ENCODE measurements at places on chromosomes 6 and 20.

DNA sequence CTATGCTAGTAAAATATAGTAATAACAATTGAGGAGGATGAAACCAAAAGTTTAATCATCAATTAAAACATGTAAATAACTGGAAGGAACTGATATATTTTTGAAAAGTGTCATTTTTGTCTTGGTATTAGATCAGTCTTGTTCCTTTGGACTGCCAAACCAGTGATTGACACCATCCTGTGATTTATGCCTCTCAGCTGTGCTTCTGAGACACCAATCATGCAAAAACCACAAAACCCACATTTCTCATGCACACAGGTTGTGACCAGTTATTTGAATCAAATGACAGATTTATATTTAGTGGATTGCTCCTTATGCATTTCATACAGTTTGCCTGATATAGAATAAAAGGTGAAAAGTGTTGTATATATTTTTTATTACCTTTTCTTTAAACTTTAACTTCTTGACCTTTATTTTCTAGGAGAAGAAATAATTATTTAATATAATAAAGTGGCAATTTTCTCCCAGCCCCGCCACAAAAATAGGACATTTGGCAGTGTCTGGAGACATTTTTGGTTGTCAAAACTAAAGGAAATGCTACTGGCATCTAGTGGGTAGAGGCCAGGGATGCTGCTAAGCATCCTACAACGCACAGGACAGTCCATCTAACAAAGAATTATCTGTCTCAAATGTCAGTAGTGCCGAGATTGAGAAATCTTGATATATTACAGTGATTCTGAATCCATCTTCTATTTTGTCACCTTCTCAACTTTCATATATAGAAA lies 383.6 kb downstream of the BCKDHB start:
- no peak for DNase-seq

GRCh38 chr6:154001494-154002285 lies 37.4 kb upstream of the OPRM1 start:
- no peak for DNase-seq

DNA sequence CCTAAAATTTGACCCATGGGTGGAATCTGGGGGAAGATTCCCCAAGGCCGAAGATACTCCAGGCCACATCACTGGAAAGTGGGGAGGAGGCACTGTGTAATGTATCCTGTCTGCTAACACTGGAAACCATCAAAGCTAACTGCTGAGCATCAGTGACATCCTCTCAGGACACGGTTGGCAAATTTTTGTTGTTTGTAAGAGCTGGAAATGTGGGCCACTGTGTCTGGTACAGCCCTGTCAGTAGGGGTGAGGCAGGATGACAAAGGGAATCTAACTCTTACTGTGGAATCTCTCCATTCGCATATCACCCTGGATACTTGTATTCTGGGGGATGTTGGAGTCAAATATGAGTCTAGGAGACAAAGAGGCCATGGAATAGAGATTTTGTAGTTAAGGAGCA lies 17.0 kb upstream of the CLPSL2 start:
- no peak for DNase-seq

DNA sequence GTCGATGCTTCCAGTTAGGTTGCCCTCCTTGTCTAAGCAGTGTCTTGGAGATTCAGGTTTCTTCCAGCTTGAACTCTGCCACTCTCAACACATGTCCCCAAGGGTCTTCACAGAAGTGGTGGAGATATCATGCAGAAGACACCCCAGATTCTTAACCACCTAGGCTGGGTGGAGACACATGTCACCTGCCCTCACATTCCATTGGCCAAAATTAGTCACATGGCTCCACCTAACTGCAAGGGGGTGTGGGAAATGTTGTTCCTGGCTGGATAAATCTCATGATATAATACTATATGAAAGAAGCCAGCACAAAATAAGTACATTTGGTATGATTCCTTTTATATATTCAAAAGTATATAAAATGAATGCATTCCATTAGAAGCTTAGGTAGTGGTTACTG lies 52.9 kb upstream of the SNRPB2 start:
- no peak for DNase-seq

DNA sequence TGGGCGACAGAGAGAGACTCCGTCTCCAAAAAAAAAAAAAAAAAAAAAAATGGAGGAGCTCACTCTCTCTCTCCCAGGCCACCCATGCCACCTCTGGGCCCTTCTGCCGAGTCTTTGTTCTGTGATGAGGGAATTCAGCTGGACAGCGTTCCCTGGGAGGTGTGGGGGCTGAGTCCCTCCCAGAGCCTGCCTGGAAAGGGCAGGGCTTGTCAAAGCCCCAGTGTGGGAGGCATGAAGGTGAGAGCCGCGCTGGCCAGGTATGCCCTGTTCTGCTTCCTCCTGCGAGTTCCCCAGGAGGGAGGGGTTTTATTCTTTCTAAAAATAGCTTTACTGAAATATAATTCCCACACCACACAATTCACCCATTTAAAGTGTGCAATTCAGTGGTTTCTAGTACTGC lies 69.6 kb downstream of the TMEM242 start:
- DNase-seq, result no peak

DNA sequence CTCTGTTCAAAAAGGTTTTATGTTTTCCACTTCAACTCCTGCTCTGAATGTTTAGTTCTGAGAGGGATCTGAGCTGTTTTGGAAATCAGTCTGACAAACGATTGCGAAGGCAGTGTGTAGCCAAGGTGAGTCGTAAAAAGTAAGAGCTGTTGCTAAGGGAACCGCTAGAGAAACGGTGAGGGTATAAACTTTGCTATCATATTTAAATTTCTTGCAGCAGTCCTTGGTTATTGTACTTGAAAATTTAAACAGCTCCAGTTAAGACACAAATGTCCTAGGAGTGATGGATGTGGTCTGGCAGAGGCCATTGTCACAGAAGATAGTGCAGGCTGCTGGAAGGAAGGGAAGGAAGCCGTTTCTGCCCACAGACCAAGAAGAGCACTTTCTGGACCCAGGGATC lies 64.9 kb upstream of the CITED2 start:
- DNase-seq, result no peak

DNA sequence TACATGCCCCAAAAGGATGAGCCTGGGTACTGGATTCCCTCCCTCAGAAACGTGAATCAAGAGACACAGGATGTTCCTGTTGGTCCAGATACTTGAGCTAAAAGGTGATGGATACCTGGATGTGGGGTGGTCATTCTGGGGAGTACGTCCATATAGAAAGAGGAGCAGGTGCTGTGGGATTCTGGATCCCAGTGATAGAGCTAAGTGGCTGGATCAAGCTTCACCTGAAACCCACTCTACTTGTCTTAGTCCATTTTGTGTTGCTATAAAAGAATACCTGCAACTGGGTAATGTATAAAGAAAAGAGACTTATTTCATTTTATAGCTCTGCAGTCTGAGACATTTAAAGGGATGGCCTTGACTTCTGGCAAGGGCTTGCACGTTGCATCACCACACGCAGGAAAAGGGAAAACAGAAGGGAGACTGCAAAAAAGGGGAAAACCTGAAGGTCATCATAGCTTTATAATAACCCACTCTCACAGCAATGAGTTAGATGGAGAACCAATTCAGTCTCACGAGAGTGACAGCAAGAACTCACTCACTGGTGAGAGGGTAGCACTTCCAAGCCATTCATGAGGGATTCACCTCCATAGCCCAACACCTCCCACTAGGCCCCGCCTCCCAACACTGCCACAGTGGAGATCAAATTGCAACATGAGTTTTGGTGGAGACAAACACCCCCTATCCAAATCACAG lies 31.2 kb downstream of the RIPOR3 start:
- DNase-seq, result no peak

- no peak for DNase-seq
Measured at GRCh38 chr6:41277605-41278004, 8.9 kb downstream of the TREM1 start.

GRCh38 chr6:40444811-40445210 lies 142.4 kb downstream of the LRFN2 start:
- DNase-seq, result no peak

- DNase-seq, result no peak
Measured at GRCh38 chr6:140208286-140208685, 833.8 kb upstream of the CITED2 start.

DNA sequence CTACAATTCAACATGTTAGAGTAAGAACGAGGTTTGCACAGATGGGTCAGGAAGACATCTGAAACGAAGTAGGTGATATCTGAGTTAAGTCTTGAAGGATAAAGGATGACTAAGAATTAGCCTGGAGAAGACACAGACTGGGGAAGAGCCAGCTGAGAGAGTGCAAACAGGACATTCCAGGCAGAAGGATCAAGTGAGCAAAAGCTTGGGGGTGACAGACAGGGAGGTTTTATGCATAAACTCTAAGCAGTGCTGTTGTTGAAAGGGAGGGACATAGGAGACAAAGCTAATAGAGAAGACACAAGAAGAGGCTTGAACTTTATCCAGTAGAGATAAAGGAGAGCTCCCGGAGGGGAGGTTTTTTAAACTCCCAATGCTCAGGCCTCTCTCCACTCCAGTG lies 15.0 kb upstream of the ETV7 start:
- DNase-seq, result no peak

DNA sequence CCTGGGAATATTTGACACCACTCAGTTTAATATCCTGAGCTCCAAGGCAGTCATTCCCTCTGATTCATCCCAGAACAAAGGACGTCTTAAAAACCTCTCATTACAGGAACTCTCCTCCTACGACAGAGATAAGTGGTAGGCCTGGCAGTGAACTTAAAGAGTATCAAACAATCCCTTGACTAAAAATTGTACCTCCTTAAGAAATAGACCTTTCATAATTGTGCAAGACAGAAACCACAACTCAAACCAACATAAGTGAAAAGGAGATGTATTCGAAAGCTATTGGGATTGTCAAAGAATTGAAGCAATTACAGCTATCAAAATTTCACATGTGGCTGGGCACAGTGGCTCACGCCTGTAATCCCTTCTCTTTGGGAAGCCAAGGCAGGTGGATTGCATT lies 19.1 kb upstream of the BNIP5 start:
- DNase-seq, result no peak

GRCh38 chr20:697826-698225 lies 22.2 kb upstream of the SCRT2 start:
- DNase-seq, result no peak

GRCh38 chr20:38551056-38551626 lies 29.9 kb upstream of the ADIG start:
- no peak for DNase-seq

GRCh38 chr20:38706509-38706908 lies 17.8 kb upstream of the SLC32A1 start:
- no peak for DNase-seq

DNA sequence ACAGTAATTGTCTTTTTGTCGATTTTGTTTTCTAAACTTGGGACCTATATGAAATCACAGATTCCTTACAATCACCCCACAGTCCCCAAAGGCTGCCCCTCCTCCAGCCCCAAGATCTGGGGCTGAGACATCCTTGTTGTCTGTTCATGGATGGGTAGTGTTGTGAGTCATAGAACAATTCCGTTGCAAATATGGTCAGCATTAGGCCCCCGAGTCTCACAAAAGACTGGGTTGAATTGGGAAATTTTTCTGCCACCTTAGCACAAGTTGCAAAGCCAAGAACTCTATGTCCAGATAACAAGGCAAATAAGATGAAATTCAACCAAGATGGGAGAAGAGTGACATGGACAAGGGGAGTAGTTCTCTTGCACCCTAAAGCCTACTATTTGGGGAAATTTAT lies 10.5 kb upstream of the TAB2 start:
- no peak for DNase-seq

GRCh38 chr20:48291896-48292295 lies 506.6 kb upstream of the SULF2 start:
- DNase-seq, result no peak

DNA sequence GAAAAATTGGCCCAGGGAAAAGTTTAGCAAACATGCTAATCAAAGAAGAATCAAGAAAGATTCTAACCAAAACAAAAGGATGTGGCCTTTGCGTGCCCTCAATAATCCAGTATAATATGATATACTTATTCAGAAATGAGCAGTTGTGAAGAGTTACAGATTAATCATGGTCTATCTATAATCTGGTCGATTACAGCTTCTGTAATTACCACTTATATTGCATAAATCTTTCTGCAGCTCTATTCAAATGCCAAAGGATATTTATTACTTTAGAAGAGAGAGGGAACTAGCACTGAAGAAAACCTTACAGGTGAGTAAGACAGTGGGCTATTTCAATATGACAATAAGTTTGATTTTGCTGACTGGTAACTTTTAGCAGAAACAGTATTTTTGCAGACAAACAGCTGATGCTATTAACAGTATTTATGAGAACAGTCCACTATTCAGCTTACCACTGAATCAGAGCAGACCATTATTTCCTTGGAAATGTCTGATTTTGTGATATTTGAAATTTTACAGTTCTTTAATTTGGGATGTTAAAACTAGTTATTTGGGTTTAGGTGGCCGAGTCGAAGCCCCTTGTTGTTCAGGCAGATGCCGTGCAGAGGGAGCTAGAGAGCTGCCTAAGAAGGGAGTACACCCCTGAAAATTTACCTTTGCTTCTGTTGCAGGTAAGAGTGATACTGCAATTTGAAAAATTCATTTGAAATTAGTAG lies 92.2 kb downstream of the CEP57L1 start:
- DNase-seq, result peak; percentile 24

- DNase-seq, result no peak
Measured at GRCh38 chr6:134446896-134447295, 129.0 kb upstream of the SGK1 start.

DNA sequence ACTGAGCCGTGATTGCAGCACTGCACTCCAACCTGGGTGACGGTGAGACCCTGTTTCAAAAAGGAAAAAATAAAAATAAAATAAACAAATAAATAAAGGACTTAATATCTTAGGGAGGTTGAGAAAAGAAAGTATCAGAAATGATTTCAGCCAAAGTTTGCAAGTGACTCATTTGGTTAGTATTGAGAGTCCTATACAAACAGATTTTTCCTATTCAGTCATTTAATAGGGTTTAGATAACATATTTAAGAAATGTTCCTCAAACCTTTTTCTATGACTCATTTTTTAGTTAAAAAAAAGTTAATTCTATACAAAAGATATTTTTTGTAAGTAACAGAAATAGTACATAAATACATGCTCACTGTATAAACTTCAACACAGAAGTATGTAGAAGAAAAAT lies 235.1 kb downstream of the GJA1 start:
- DNase-seq, result no peak

- no peak for DNase-seq
Measured at GRCh38 chr6:152293404-152293803, 343.8 kb downstream of the SYNE1 start.

- no peak for DNase-seq
Measured at GRCh38 chr20:8860011-8860495, 208.8 kb upstream of the PLCB4 start.

DNA sequence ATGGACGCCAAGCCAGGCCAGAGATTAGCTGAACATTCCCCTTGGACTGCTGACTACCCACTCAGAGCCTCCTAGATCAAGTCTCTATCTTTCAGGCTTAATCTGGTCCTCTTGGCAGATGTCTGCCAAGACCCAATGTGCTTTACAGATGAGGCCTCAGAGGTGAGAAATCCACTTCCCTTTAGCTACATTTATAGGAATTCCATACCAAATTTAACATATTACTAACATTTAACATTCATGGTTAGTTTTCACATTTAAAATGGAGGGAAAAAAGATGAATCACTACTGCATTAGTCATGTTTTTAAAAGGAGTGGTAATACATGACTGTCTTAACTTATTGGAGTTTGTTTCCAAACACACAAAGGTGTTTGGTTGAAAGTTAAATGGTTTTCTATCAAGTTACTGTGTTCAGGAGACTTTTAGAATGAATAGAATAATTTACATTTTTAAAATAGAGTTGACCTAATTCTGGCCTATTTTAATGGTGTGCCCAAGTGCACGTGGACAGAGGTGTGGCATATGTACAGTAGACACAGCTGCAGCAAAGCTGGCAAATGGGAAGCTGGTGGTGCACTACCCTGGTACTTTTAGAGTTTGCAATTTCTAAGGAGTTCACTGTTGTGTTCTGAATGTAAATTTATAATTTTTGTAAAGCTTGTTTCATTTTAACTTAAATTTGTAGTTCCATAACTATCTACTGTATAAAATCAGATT lies 41.9 kb upstream of the CALHM6 start:
- no peak for DNase-seq
